DMS 273 treated with DMSO at 0.1 percent for 48 hours (cell line): ENCODE measurements at places on chromosomes 16 and 17.

DNA sequence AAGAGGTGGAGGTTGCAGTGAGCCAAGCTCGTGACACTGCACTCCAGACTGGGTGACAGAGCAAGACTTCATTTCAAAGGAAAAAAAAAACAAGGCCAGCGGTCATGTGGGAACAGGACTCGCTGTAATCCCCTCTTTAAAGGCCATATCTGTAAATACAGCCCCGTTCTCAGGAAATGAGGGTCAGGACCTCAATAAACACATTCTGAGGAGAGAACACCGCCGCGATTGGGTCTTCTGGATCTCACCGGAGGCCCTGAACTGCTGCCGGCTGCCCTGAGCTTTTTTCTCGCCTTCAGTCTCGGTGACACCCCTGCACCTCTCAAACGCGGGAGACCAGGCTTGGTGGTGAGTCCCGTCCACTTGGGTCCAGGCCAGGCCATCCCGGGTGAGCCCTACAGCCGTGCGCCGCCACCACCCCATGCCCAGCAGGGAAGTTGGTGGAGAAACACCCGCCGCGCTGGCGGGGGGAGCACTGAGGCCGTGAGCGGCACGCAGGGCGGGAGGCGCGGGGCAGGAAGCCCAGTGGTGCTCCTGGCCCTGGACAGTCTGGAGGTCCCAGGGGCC is 28.4 kb downstream of the SLC25A10 start:
- DNase-seq = no peak

DNA sequence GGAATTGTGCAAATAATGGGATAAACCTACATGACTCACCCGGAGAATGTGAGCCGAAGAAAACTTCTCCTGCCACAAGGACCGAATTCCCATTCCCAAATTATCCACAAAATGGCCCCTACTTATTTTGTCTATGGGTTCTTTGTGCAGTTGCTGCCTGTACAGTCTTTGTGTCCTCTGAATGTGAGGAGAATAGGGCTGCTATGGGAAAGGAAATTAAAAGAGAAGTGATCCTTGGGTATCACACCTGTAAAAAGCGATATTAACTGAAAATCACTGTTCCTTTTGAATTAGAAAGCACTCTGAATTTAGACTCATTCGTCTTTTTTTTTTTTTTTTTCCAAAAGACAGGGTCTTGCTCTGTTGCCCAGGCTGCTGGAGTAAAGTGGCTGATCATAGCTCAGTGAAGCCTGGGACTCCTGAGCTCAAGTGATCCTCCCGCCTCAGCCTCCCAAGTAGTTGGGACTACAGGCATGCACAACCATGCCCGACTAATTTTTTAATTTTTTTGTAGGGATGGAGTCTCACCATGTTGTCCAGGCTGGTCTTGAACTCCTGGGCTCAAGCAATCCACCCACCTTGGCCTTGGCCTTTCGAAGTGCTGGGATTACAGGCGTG is 45.4 kb downstream of the CHD9 start:
- DNase-seq = no peak

DNA sequence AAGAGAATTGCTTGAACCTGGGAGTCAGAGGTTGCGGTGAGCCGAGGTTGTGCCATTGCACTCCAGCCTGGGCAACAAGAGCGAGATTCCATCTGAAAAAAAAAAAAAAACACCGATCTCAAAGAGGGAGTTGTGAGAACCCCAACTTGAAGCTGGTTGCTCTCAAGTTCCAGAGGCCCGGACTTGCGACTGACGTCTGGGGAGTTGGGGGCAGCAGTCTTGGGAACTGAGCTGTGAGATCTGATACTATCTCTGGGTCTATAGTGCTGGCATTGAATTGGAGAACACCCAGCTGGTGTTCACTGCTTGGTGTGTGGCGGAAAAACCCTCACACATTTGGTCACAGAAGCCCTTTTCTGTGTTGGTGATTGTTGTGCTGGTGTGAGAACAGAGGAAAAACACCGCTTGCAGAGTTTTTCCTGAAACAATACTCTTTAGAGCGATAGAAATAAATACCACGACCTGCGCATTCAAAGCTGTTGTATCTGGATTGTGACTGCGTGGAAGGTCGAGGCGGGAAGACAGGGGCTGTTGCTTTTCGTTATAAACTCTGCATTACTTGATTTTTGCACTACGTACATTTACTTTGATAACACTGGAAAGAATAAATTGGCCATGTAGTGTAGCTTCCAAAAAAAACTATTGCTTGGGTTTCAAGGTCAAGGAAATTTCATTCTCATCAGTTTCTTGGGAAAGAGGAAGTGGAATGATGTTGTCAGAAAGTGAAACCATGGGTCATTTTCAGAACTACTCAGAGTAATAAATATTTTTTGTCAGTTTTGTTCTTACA is 8.8 kb downstream of the SCIMP start:
- no peak for DNase-seq

GRCh38 chr17:40509626-40510327 is 8.4 kb upstream of the TNS4 start:
- DNase-seq = no peak

- no peak for DNase-seq
These were observed 65.1 kb upstream of the TOX3 start for GRCh38 chr16:52611817-52612673.

GRCh38 chr16:19136549-19137196 is 22.9 kb downstream of the ITPRIPL2 start:
- DNase-seq = no peak

DNA sequence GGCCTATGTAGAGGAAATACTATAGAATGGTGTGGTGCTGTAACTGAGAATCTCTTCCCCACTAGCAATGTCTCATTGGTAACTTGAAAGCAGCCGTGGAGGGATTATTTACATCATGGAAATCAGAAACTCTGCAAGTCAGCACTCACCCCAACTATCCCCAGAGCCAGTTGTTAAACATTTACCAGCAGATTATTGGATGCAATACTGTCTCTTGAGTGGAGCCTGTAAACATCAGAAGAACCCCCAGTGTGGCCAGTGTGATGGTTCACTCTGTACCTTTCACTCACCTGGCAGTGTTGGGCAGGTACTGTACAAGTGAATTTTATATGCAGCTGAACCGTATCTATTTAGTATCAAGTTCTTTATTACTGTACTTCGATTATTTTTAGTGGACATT is 299.8 kb upstream of the SALL1 start:
- no peak for DNase-seq

GRCh38 chr16:65218348-65218747 is 96.5 kb upstream of the CDH11 start:
- no peak for DNase-seq

- no peak for DNase-seq
These were observed 96.9 kb downstream of the RAB11FIP4 start for GRCh38 chr17:31488264-31488981.

DNA sequence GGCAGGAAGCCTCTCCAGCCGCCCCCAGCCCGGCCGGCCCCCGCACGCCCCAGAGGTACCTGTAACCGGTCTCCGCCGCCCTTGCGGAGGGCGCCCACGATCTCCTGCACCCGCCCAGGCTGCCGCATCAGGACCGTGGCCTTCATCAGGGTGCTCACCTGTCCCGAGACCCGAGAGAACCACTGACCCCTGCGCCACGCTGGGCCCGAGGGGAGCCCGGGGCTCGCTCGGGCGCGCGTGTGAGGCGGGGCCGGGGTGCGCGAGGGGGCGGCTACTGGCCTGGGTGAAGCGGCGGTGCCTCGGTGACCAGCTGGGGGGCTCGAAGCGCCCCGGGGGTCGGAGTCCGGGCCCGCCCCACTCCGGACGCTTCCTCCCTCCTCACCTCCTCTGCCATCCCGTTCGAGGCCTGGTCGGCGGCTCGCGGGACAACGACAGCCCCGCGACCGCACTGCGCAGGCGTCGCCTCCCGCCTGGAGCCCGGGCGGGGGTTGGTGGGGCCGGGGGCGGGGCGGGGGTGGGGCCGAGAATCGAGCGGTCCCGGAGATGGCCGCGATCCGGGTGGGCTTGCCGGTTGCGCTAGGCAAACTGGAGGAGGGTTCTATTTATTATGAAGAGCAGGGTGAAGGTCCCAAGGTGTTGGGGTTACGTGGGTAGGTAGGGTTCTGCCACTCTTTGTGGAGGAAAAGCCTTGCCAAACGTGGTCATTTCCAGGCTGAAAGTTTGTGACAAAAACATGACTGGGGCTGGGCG is at the start of gene NT5C3B:
TSS of gene NT5C3B (minus strand) at position 433 of the 750 bp plus-strand sequence. CDS start at position 394, 39 bp downstream.
- no peak for DNase-seq

DNA sequence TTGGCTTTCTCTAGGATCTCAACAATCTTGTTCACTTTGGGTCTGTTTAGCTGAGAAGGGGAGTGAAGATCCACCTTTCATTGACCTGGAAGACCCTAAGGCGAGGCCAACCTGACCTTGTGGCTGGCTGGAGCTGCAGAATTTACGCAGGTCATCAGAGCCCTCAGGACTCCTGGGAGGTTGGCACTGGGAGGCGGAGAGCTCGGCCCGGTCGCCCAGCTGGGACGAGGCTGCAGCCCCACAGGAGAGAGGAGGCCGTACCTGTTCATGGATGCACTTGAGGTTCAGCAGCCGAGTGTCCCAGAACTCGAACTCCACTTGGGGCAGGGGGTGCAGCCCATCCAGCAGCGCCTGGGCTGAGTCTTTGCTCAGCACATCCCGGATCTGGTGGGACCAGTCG is 5.9 kb downstream of the DNAH17 start:
- no peak for DNase-seq

- DNase-seq = no peak
These were observed 31.8 kb downstream of the TMEM235 start for GRCh38 chr17:78263063-78263735.

- DNase-seq = no peak
These were observed 290.6 kb upstream of the CCL2 start for GRCh38 chr17:33964344-33964979.

GRCh38 chr17:82232322-82232820 is 3.5 kb downstream of the SLC16A3 start:
- DNase-seq = no peak

GRCh38 chr17:35103271-35103670 is 16.4 kb downstream of the RAD51D start:
- DNase-seq = no peak

DNA sequence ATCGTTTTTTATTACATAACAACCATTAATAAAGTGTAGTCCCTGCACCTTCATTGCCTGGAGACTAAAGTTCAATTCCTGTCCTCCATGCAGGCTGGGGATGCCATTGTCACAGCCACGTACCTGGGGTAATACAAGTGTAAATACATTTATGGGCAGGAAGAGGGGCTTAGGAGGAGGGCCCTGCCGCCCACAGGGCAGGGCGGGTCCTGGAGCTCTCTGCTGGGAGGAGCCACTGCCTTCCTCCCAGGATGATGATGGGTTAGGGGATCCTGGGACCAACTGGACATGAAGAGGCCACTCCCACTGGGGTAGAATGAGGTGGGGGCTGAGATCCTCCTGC is 44.1 kb upstream of the SLC38A10 start:
- DNase-seq = no peak

GRCh38 chr17:69516911-69517310 is 102.4 kb downstream of the MAP2K6 start:
- no peak for DNase-seq

- no peak for DNase-seq
These were observed 217.6 kb upstream of the CPHXL start for GRCh38 chr16:75943705-75944514.

GRCh38 chr17:28760601-28761562 is 17.1 kb downstream of the TRAF4 start:
- DNase-seq = no peak

GRCh38 chr16:380762-381011 is 1.1 kb downstream of the PGAP6 start:
- no peak for DNase-seq
